ENCODE measurements at places on chromosomes 6 and 20.

DNA sequence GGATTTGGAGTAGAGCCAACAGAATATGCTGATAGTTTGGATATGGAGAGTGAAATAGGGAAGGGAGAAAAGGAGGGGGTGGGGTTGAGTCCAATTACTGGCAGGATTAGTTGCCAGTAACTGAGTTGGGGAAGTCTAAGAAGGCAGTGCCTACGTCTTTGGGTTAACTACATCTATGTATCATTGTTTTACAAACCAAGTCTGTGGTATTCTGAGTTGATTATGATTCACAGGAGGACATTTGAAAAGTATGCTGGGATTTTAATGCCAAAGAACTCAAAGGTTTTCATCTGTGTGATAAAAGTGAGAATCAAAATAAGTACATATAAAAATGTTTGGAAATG lies 14.7 kb downstream of the DSE start:
- DNase-seq = no peak

DNA sequence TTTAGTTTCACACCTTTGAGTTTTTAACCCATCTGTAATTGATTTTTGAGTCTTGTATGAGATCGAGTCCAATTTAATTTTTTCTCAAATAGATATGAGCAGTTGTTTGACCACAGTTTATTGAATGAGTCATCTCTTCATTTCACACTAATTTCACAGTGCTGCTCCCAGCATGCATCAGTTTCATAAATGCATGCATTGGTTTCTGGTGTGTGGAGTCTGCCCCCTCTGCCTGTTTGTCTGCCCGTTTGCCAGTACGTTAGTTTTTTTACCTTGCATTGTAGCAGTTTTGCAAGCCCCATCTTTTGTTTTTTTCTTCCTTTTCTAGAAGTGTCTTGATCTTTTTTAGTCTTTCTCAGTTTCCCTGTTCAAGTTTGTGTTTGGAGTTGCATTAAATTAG lies 11.9 kb downstream of the SLX4IP start:
- no peak for DNase-seq

GRCh38 chr20:15700147-15700765 lies 873.0 kb downstream of the KIF16B start:
- DNase-seq = peak; percentile 55

DNA sequence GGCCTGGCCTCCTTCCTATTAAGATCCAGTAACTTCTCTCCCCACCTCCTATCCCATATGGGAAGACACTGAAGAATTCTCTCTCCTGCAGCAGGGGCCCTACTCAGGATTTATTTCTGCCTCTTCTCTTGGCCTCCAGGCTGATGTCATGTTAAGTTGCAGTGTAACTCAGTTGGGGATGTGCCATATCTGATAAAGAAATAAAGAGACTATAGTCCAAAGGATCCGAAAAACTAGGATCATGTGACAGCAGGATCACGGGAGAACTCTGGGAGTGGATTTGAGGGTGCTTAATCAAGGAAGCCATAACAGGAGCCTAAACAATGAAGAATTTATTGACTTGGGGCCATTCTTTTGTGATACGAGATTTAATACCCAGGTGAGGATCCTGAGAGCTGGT lies 38.5 kb upstream of the TGM6 start:
- no peak for DNase-seq

DNA sequence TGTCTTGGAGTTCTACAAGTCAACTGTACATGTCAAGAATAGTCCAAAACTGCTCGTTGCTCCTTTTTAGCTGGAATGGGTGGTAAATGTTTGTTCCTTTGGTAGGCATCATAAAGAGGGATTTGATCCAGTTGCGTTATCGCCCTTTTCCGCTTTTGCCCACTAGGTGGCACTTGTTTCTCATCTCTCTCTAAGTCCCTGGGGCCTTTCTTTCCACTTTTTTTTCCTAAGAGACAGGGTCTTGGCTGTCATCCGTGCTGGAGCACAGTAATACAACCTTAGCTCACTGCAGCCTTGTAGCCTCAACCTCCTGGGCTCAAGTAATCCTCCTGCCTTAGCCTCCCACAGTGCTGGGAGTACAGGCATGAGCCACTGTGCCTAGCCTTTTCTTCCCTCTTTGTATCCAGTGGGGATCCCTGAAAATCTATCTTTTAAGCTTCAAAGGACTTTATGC lies 20.7 kb downstream of the GTPBP2 start:
- peak; percentile 80 for DNase-seq

GRCh38 chr6:143937668-143937970 lies 70.4 kb downstream of the PLAGL1 start:
- no peak for DNase-seq

DNA sequence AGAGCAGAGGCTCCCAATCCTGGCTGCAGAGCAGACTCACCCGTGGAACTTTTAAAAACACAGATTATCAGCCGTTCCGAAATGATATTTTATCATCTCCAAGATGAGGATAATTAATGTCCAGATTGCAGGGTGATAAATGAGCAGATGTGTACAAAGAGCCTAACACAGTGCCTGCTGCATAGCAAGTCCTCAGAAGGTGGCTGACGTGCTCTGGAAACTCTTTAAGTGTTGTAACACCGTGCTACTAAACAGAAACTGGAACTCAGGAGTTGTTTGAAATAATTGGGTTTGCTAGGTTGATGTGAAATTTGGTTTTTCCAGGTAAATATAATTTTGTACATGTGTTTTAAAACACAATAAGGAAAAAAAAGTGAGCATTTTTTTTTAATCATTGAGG lies 118.0 kb downstream of the ARMC2 start:
- no peak for DNase-seq

- DNase-seq = no peak
Observed at GRCh38 chr6:31826793-31827285, 699 bp upstream of the HSPA1B start.

DNA sequence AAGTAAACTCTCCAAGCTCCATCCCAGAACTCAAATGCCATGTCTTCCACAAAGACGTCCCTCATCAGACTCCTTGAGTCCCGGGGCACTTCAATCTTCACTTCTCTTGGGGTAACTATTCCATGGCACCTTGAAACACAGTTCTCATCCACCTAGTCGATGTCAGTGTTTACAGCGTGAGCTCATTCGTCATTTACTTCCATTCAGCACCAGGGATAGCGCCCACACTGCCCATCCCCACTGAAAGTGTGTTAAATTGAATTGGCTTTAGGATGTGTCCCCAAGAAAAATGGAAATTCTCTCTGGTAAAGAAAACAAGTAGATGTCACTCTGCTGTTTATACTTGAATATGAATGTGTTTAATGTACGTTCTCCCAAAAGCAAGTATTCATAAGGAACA lies 31.3 kb downstream of the KCNK15 start:
- DNase-seq = peak; percentile 67

DNA sequence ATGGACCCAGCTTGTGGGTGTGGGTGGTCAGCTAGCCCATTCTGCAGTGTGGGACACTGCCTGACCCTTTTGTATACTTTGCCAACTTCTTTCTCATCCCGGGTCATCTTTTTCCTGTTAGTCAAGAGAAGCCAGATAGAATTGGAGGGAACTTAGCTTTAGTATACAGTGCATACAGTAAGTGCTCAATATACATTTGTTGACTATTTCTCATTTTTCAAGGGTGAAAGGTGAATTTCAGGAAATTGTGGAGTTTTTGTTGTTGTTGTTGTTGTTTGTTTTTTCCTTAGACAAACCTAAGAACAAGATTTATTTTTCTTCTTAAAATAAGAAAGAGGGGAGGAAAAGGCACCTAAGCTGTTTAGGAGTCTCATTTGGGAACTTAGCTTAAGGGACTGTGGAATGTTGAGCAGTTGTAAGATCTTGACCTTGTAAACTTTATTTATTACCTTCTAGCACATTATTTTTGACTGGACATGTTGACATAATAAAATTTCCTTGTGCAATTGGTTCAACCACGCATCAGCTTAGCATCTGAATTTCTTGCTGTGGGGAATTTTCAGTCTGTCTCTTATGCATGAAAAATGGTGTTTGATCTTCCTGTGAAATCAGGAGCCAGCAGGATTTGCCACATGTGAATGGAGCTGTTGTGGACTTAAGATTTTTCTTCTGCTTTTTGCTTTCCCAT lies 113.6 kb downstream of the ARID1B start:
- no peak for DNase-seq

DNA sequence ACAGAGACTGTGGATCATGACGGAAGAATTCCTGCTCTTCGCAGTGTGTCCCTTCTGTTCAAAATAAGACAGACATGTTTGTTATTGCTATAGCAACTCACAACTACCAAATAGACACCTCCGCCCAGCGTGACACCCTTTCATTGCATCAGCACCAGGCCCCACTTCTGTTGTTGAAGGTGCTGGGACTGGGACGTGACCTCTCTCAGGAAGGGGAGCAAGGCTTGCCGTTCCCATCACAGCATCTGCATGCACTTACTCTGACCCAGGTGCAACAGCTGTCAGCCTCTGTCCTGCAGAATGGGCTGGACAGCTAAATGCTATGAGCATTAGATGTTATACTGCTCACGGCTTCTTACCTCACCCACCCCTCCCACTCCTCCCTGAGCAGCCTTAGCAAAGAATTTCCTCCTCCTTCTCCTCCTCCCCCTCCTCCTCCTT lies 94.1 kb downstream of the DACT2 start:
- DNase-seq = no peak

DNA sequence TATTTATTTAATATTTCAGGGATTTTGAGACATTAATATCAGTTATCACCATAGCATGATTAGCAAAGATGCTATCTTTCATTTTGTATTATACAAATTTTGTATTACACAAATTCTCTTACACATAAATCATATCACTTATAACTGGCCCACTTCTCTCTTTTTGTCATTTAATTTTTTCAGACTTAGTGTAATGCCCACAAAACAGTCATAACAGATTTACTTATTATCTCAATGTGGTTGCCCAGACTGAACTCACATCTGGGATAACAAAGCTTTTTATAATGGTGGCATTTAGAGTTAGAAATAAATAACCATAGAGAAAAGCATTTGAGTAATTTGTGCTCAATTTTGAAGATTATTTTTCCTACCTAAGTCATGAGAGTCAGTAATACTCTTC lies 148.3 kb downstream of the TFAP2B start:
- no peak for DNase-seq

DNA sequence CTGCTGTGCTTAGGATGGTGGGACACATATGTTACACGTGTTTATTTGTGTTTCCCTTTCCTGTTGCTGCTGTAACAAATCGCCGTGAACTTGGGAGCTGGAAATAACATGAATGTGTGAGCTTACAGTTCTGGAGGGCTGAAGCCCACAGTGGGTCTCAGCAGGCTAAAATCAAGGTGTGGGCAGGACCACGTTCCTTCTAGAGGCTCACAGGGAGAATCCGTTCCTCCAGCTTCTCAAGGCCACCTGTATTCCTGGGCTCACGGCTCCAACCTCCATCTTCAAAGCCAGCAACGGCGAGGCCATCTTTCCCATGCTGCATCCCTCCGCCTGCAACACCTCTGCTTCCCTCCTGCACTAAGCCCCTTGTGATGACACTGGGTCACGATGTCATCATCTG lies 27.4 kb upstream of the PTGIS start:
- DNase-seq = no peak

DNA sequence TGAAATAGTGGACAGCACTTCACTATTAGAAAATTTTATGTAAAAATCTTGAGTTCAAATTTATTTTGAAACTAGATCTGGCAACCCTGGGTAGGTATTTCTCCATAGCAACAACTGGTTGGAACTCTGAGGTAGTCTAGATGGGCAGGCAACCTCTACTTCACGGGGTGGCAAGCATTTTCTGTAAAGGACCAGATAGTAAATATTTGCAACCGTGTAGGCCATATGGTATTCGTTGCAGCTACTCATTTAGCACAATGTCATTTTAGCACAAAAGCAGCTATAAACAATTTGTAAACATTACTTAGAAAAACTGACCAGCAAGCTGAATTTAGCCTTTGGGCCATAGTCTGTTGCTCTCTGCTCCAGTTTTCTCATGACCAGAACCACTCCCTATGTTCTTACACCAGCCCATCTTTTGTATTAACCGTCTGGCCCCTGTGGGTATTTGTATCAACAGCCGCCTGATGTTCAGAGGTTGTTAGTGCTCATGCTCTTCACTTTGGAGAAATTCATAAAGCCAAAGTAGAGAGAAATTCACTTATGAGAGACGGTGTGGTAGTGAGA lies 29.2 kb downstream of the LGSN start:
- DNase-seq = no peak

GRCh38 chr6:127952831-127953230 lies 52.0 kb upstream of the THEMIS start:
- no peak for DNase-seq

GRCh38 chr6:1923449-1923848 lies 313.7 kb downstream of the FOXC1 start:
- DNase-seq = no peak

DNA sequence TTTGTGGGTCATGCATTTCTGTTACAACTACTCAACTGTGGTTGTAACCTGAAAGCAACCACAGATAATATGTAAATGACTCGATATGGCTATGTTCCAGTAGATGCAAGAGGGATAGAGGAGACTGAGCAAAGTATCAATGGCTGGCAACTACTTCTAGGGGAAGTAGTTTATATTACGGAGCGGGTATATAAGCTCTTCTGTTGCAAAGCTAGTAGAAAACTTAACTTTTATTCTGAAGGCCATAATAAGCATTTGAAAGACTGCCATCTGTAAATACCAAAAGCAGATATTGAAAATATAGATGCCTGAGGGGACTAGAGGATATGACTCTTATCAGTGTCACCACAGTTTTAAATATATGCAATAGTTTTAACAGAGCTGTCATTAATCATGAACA lies 655.3 kb downstream of the PHF3 start:
- DNase-seq = no peak

- no peak for DNase-seq
Observed at GRCh38 chr6:42512579-42512978, 51.2 kb upstream of the UBR2 start.

GRCh38 chr6:43773050-43773979 lies 3.3 kb downstream of the VEGFA start:
- DNase-seq = peak; percentile 69

DNA sequence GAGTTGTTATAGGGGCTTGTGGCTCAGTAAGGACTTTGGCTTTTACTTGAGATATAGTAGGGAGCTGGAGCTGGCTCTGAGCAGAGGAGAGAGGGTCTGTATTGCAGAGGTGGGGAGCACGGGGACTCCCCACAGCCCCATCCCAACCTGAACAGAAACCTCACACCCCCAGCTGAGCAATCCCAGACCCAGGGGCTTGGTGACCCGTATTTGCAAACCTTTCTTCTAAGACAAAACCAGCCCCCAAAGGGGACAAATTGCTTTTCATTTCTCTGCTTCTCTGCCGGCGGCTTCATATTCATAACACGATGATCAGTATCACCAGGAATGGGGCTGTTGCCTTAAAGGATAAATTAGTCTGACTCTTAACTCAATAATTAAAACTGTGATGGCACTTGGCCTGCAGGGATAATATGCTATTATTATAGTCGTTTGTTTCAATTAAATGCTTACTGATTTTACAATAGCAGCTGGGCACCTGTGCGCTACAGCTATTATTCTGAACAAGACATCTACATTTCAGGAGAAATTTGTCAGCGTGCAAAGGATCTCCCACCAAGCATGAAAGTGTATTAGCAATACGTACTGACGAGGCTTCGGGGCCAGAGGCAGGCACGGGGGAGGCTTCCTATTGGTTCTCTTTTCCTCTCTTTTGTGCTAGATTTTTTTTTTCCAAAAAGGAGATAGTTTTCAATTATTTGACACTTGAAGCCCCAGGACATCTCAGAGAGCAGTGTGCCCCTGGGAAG lies 118.1 kb downstream of the TOX2 start:
- DNase-seq = no peak

All from islet precursor cell (in vitro differentiated cells).